NCI-H2081 treated with DMSO at 0.1 percent for 48 hours (cell line): ENCODE measurements at places on chromosomes 6 and 20.

- no peak for DNase-seq
Observed at GRCh38 chr20:30949761-30950160, 307.7 kb upstream of the DEFB115 start.

DNA sequence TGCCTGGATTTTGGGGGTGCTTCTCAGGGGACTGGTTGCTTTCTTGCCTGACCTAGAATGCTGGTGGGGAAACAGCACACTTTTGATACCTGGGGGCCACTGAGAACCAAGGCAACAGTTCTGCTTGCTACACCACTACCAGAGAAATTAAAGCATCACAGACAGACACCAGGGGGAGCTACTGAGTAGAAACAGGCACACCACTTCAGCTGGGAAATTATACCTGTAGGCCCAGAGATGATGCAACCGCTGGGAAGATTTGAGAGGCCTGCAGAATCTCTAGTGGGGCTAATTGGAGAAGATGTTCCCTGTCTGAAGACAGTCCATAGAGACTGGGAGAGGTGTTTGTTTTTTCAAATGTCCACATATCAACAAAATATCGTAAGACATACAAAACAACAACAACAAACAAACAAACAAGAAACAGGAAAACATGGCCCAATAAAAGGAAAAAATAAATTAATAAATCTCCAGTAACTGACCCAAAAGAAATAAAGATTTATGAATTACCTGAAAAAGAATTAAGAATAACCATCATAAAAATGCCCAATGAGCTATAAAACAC, 129.4 kb upstream of the RIN2 start:
- DNase-seq: peak; percentile 34

DNA sequence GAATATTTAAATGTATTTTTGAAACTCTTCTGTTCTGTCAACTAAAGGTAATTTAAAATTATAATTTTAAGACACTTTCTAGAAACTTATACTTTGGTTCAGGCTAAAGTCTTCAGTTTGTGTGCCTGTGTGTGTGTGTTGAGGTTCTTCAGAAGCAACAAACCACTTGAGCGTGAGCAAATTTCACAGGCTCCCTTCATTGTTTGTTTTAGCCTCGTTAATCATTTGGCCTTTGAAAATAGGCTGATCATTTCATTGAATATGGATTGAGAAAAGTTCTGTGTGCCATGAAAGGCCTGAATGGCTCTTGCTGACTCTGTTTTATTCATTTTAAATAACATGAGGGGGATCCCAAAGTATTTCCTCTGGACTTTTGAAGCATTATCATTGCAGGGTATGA, 420.1 kb downstream of the CDKAL1 start:
- DNase-seq: no peak

DNA sequence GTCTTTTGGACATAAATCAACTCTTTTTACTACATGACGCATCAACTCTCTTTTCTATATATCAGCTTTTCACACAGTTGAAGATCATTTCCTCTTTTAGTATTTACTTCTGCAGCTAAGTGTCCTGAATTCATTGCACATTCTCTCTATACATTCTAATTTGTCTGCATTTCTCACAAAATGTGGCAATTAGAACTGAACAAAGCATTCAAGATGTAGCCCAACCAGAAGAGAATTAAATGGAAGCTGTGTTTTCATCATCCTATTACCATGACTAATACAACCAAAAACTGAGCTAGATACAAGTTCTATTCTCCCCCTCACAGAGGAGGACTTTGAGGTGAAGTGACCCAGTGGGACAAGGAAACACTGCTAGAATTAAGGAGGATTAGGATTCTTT, 86.9 kb downstream of the PLCG1 start:
- no peak for DNase-seq

DNA sequence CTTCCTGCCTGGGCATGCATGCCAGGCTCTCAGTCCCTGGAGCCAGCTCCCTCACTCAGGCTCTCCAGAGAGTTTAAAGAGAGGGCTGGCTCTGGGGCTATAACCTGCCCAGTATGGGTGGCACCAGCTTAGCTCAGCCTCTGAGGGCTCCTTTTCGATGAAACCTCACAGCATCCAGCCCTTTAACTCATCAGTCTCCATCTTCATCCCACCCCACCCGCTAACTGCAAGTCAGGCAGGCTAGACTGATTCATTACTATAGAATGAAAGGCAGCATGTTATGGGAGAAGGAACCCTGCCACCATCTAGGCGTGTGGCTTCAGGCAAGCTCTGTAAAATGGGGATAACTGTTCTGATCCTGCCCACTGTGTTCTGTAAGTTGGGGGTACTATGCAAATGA, 53.5 kb downstream of the RAB44 start:
- DNase-seq: no peak

GRCh38 chr6:87832025-87832825, 130.2 kb upstream of the AKIRIN2 start:
- no peak for DNase-seq

DNA sequence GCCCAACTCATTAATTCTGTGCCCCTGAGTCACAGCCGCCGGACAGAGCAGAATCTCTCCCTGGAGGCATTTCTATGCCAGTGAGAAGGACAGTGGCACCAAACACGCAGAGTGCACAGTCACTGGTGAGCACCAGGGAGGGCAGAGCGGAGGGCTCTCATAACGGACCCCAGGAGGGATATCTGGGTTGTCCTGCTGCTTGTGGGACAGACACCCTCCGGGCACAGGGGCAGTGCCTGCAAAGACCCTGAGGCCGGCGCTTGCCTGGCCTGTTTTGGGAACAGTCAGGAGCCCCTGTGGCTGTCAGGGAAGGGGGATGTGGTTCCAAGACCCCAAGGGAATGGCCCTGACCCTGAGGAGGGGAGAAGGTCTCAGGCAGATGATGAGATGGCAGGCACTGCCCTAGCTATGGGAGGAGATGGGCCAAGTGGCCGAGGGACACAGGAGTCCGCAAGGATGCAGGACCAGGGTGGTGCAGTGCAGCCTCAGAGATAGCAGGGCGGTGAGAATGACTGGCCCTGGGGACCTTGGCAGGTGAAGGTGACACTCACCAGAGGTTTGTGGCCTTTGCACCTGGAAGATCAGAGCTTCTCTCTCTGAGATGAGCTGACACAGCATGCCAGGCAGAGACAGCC, 270.8 kb downstream of the SMOC2 start:
- DNase-seq: no peak

- no peak for DNase-seq
Observed at GRCh38 chr20:33796263-33796906, 14.8 kb upstream of the CHMP4B start.

GRCh38 chr6:153340568-153340967, 209.5 kb upstream of the RGS17 start:
- no peak for DNase-seq

GRCh38 chr20:34624629-34625028, 52.3 kb downstream of the PIGU start:
- DNase-seq: no peak

- no peak for DNase-seq
Observed at GRCh38 chr6:84442208-84442607, 214.8 kb upstream of the CEP162 start.

DNA sequence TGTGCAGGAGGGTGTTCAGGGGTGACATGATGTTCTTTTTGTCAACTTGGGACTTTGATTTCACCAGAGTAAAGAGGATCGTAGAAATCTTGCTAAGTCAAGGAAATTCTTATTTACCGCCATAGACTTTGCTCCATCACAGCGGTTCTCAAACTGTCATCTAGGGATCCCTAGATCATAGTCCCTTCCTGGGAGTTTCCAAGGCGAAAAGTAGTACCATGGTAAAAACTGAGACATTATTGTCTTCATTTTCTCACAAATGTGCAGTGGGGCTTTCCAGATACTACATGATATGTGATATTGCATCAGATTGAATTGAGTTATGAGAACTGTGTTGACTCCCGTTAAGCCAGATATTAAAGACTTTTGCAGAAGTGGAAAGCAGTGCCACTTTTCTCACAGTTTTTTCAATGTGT, 79.7 kb downstream of the JARID2 start:
- DNase-seq: no peak

DNA sequence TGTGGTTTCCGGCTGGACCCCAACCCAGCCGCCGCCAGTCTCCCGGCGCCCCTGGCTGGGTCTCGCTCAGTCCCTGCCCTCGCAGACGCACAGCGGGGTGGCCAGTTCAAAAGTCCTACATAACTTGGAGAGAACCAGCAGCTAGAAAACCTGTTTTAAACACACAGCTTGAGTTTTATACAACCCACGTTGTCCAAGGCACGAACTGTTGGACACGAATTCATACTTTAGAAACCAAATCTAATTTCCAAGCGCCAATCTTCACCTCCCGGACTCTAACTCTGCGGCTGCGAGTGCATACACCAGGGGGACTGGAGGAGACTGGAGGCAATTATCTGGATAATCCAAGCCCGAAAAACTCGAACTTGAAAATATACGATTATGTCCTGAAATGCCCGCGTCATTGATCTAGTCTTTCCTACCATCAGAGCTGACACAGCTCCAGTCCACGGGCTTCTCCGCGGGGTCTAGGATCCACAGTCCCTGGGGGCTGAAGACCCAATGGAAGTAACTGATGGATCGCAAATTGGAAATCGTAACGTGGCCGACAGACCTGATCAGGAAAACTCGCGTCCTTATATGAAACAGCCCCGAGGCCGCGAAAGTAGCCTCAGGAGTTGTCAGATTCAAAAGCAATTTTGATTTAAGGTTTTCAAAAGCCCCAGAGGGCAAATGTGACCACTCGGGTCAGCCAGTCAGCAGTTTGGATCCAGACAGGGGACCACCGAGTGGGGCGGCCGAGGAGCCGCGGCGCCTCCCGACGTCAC, 843 bp upstream of the HEY2 start:
- DNase-seq: no peak

GRCh38 chr6:31057426-31058003, 47.2 kb downstream of the MUC22 start:
- no peak for DNase-seq

- no peak for DNase-seq
Observed at GRCh38 chr20:3843490-3843889, 3.1 kb upstream of the MAVS start.

DNA sequence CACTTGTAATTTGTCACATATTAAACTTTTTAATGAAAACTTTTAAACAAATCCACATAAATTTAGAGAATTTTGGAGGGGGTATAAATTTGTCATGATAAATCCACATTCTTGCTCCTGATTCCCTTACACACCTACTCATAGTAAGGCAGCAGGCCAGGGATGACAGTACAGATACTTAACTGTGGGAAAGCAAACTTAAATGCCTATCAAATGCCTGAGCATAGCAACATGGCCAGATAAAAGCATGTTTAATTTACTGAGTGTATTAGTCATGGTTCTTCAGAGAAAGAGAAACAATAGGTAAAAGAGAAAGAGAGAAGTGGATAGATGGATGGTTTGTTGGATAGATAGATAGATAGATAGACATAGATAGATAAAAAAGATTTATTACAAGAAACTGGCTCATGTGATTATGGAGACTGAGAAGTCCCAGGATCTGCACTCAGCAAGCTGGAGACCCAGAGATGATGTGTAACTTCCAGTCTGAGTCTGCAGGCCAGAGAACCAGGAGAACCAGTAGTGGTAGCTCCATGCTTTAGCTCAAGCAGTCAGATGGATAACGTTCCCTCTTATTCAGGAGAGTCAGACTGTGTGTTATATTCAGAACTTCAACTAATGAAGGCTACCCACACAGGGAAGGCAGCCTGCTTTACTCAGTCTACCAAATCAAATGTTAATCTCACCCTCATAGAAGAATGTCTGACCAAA, 15.9 kb upstream of the ADGRF1 start:
- DNase-seq: no peak

GRCh38 chr6:93416571-93417420, 2.6 kb downstream of the EPHA7 start:
- DNase-seq: no peak

- DNase-seq: no peak
Observed at GRCh38 chr6:169993861-169994481, 242.5 kb downstream of the ERMARD start.

GRCh38 chr6:13217206-13217905, 111.0 kb downstream of the TBC1D7 start:
- DNase-seq: no peak

- DNase-seq: no peak
Observed at GRCh38 chr6:112560651-112561050, 213.5 kb downstream of the RFPL4B start.
